ENCODE measurements at places on chromosomes 2 and 18.

- DNase-seq: no peak
Observed at GRCh38 chr18:75269696-75270095, 59.1 kb downstream of the TSHZ1 start.

GRCh38 chr2:8389431-8390108, 292.3 kb upstream of the ID2 start:
- no peak for DNase-seq

GRCh38 chr18:78238404-78239089, 741.1 kb upstream of the SALL3 start:
- no peak for DNase-seq

GRCh38 chr2:79950526-79950925, 354.0 kb downstream of the LRRTM1 start:
- no peak for DNase-seq

DNA sequence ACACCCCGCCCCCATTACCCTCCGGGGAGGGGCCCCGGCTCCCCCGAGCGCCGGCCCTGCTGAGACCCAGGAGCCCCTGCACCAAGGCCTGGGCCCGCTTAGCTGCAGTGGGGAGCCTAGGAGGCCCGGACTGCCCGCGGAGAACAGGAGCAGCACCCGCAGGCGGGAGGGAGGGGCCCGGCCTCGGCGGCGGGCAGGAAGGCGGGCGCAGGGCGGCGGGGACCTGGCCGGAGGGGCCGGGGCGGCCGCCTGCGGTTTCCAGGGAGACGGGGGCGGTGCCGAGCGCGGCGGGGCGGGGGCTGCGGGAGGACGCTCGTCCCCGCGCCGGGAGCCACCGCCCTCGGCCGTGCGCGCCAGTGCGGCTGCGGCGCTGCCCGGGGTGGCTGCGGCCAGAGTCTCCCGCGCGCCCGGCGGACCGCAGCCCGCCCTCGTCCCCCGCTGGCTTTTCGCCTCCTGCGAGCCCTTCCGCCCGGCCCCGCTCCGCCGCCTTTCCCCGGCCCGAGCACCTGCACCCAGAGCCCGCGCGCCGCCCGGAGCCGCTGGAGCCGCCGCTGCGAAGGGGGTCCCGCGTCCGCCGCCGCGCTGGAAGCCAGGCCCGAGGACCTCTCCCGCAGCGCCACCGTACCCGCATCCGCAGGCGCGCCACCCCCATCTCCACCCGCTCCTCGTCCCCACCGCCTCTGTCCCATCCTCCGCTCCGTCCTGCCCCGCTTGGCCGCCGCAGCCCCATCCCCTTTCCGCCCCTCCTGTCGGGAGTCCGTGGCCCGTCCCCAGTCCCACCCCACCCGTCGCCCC, 17.2 kb downstream of the GPC1 start:
- DNase-seq: peak; percentile 75

DNA sequence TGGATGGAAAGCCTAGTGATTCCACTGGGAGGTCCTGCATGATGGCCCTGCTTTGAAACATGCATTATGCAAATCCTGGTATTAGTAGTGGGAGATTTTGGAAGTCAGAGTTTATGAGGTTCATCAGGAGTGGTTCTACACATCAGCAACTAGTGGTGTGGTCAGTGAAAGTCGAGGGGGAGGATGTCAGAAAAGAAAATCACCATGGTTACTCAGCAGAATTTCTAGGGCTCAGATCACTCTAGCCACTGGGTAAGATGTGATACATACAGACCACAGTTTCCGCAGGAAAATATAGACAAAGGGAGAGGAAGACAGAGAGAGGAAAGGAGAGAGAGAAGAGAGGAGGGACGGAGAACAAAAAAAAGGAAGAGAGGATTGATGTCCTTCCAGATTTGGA, 2100.7 kb upstream of the PIK3C3 start:
- DNase-seq: no peak

- DNase-seq: no peak
Observed at GRCh38 chr2:237542001-237542704, 24.2 kb upstream of the PRLH start.

DNA sequence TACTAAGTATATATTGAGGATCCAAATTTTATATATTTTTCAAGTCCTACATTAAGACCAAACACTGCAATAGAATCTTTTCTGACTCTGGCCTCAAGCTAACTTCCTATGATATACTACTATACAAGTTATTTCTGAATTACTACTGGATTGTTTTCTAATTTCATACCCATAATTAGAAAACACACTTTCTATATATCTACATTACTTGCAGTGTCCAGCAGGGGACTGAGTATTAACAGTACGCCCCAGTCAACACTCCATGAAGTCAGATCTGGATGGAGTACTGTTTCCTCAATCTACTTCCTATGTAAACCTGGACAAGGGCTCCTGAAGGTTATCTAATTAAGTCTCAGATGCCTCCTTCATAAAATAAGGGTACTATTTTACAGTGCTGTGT, 26.5 kb downstream of the RMP24 start:
- DNase-seq: no peak

DNA sequence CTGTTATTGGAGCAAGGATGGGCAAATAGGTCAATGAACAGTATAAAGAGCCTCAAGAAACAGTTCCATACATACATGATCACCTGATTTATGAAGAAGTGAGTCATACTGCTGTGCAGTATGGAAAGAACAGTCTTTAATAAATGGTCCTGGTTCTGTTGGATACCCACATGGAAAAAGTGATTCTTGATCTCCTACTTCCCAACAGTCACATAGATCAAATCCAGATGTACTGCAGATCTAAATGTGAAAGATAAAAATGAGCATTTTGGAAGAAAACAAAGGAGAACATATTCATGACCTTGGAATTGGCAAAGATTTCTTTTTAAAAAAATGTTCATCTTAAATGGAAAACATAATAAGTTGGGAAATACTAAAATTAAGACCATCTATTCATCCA, 75.8 kb downstream of the CCDC148 start:
- DNase-seq: no peak

GRCh38 chr18:71008257-71008656, 719.4 kb downstream of the SOCS6 start:
- DNase-seq: no peak

DNA sequence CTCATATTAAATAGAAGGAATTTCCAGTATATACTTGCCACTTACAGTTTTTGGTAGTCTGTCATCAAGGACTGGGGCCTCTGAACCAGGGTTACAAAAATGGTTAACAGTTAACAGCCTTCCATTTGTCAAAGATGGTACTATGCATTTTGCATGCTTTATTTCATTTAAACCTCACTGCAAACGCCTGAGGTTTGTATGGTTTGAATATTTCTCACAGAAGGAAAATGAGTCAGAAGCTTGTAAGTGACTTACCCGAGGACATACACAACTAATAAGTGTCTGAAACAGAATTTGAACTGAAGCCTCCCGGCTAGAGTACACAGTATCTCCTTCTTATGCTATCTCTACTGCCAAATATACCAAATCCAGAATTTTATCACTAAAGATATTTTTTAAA, 1593.5 kb upstream of the ACVR2A start:
- no peak for DNase-seq

DNA sequence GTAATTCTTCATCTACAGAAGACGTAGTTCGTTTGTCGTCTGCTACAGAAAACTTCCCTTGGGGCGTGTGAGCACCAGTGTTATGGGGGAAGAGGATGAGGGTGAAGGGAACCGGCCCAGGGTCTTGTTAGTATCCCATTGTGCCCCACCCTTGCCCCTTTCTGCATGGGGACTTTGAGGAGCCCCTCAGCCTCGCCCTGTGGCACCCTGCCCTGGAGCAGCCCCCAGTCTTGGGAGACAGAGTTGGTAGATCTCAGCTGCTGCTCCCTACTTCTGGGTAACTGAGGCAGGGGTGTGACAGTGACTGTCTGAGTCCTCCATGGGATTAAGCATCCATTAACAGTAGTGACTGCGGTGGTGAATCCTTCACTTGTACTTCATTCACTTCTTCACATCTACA, 50.1 kb downstream of the RNF144A start:
- DNase-seq: no peak

DNA sequence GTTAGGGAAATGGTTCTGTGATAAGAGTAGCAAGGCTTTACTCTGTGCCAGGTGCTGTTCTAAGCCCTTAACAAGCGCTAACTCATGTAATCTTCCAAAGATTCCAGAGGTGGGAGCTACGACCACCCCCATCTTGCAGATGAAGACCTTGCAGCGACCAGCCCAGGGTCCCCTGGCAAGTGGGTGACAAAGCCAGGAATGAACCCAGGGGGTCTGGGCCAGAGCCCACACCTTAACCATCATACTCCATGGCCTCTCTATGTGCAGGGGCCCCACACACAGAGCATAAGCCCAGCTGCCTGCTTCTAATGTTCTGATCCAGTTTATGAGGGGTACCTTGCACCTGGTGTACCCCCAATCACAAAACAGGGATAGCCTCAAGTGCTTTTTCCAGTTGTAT, 105.3 kb downstream of the ZBTB7C start:
- no peak for DNase-seq

DNA sequence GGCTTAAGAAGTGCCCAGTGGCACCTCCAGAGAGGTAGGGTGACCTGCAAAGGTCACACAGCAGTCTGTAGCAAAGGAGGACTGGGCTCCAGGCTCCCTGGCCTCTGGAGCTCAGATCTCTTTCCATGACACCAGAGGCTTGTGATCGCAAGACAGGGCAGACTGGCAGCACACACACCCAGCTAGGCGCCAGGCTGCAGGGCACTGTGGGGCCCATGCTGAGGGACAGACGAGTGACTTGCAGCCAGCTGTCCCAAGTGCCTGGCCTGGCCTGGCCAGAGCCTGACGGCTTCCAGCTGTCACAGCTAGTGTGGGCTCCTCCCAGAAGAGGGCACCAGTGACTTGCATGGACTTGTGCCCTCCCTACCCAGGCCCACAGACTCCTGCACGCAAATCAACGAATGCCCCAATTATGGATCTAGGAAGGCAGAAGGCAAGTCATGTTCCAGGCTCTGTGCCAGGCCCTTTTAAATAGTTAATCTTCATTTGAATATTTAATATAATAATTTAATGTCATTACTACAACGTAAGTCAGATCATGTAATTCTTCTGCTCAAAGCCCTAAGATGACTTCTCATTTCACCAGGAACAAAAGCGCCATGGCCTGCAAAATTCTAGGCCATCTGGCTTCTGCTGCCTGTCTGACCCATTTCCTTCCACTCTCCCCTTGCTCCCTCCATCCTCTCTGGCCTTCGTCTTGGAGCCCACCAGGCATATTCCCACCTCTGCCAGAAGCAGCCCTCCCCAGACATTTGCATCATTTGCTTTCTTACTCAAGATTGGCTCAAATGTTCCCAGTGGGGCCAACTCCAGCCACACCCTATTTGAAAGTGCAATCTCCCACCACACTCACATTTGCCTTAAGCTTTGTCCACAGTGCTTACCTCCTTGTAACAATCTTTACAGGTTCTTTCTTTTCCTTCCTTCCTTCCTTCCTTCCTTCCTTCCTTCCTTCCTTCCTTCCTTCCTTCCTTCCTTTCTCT, 3.7 kb upstream of the SPEG start:
- DNase-seq: no peak

DNA sequence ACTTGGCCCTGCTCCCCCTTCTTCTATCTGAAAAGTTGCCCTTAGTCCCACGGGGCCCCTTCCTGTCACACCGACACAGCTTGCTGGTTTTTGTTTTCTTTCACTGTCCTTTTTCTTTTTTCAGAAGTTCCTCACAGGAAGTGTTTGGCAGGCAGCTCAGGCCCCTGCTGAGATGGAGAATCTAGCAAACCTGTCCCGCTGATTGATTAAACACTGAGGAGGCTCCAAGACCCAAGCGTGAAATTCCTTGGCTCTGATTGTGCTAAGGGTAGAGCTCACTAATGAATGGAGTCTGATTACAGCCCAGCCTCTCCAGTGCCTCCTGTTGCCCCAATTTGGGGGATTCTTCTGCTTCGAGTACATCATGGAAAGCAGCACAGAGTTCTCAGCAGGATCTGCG, 365.9 kb upstream of the MEX3C start:
- no peak for DNase-seq

GRCh38 chr2:155350783-155351580, 652.5 kb downstream of the KCNJ3 start:
- DNase-seq: no peak

- DNase-seq: no peak
Observed at GRCh38 chr18:61574665-61575064, 241.4 kb downstream of the CDH20 start.

- no peak for DNase-seq
Observed at GRCh38 chr2:232483311-232483922, 4.2 kb downstream of the ECEL1 start.

DNA sequence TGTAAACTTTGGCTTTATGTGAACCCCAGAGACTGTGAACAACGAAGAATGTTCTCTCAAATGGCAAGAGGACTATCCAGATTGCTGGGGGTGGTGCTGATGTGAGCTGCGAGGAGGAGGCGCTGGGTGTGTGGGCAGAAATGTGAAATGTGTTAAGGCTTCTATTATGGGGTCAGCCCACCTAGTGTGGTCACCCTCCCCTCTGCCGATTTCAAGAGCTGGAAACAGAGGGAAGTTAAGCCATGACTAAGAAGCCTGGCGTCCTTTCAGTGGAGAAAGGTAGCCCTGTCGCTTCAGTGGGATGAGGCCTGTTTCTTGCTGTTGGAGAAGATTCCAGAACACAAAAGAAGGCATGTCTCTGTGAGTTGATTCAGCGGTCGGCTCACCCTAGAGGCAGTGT, 89.0 kb upstream of the KCTD1 start:
- no peak for DNase-seq

DNA sequence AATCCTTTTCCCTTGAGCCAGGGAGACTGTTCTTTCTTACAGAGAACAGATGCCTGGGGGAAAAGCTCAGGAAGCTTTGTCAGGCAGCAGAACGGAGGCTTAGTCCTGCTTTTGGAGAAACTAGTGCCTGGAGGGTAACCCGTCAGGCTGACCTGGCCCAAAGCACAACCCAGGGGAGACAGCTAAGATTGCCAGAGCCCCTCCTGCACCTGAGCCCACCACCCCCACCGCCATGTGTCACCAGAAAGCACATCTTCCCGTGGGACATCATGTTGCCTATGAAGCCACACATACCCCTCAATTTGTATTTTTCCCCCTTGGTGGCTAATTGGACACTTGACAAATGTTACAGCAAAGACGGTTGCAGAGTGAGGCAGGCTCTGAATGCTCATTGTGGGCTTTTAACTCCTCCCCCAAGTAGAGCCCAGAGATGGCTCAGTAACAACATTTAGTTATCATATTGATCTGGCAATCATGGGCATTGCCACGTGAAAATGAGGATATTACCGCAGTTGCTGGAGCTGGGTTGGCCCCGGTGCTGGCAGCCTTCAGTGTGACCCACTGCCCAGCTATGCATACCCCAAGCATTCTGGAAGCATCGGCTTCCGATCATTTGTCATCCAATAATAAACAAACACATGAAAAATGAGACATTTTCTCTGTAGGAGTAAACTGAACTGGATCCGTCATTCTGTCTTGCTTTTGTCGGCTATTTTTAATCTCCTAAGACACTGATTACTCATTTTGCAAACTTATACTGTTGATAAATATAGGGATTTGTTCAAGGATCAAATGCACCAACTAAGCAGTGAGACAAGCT, 229.5 kb downstream of the ATAD2B start:
- no peak for DNase-seq

DNA sequence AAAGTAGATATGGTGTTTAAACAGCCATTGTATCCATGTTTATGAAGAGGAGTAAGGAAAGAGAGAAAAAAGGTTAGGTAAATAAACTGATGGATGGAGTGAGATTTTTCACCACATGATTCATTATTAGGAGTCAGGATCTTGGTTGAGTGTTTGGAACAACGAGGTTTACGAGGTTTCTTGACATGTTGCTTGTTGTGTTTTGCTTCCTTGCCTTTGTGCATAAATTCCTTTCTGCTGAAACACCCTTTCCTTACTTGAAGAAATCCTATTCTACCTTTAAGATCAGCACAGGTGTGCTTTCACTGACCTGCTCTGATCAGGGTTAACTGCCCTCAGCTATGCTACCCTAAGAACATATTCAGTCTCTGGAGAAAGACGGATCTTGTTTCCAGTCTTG, 66.6 kb downstream of the EFEMP1 start:
- DNase-seq: no peak
